ENCODE measurements at places on chromosomes 7 and 10.

- DNase-seq, result no peak
Measured at GRCh38 chr7:101636822-101637623, 7.9 kb upstream of the MYL10 start.

DNA sequence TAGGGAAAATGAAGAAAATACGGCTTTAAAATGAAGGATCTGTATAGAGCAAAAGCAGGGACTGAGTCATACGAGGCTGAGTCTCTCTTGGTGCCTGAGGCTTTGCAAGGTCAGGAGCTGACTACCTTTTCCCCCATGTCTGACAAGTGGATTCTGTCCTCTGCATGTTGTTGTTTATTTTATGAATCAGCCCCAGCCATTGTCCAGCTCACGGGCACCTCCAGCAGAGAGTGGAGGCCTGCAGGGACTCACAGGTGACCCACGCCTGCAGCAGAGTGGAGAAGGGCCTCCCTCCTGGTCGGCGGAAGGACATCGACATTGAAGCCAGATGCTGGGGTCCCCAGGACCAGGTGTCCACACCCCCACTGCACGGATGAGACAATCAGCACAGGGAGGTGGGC is 233.9 kb downstream of the WDR37 start:
- no peak for DNase-seq

- no peak for DNase-seq
Measured at GRCh38 chr10:63173468-63174232, 40.5 kb downstream of the NRBF2 start.

- DNase-seq, result no peak
Measured at GRCh38 chr10:129604333-129605032, 137.4 kb downstream of the MGMT start.

All from Peyer's patch (tissue), 4 donors.